Motor neuron (in vitro differentiated cells): ENCODE measurements at places on chromosomes 2 and 18.

DNA sequence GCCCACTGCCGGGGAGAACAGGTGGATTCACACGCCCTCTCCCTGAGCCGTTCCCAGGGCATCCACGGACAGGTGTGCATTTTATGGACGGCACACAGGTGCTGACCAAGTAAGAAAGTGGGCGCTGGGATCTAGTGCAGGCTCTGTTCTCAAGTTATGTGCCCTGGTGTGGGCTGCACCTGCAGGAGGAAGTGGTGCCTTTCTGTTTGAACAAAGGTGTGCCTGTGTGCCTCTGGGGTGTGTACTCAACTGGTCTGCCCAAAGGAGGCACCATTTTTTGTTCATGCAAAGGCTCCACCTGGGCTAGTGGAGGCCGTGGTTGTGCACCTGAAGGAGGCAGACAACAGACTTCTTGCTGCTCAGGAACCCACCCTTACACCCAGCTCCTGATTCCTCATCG is 88.2 kb upstream of the HK2 start:
- no peak for ATAC-seq

GRCh38 chr2:174749793-174750192 is 14.5 kb downstream of the CHRNA1 start:
- no peak for ATAC-seq

DNA sequence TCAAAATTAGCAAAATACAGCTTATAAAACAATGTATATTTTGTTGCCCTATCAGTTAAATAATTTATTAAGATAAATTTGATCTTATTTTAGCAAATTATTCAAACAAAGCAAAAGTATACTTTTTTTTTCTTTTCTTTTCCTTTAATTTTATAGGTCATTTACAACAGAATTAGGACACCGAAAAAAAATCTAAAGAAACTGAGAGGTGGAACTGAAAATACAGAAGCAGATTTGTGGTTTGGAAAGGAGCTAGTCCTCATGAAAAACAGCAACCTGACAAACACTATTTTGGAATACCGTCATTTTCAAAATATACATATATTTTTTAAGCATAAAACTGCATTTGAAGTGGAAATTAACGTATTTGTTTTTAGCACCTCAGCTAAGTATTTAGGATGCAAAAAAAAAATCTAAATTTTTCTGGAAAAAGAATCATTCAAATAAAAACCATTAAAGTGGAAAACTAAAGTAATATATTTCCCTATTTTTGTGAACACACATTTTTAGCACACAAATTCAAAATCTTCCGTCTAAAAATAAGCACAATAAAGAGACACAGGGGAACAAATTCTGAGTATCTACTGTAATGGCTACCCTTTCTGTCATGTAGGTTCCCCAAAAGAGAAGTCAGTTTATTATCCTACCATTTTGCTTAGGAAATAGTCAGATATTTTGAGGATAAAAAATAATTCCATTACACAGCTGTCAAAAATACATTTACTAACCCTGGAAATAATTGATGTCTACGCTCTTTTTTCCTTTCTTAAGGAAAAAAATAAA is 2.7 kb downstream of the CCDC88A start:
- no peak for ATAC-seq

- ATAC-seq: no peak
Measured at GRCh38 chr2:10343658-10344057, 41.0 kb downstream of the HPCAL1 start.

DNA sequence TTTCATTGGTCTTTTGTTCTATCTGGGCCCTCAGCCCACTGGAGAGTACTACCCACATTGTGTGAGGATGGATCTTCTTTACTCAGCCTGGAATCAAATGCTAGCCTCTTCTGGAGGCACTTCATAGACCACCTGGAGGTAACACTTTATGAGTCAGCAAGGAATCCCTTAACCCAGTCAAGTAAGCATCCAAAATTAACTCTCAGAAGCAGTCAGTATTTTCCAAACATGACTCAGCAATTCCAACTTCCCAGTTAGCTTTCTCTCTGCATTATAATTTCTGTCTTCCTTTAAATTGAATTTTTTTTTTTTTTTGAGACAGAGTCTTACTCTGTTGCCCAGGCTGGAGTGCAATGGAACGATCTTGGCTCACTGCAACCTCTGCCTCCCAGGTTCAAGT is 142.7 kb downstream of the ACKR3 start:
- ATAC-seq: no peak

DNA sequence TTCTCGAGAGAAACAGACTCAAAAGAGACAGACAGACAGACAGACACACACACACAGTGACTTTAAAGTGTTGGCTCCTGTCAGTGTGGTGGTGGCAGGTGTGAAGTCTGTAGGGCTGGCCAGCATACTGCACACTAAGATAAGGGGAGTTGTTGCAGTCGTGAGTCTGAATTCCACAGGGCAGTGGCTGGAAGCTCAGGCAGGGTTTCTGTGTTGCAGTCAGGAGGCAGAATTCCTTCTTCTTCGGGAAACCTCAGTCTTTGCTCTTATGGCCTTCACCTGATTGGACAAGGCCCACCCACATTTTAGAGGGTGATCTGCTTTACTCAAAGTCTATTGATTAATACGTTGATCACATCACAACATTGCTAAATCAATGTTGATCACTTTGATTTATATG is 478.4 kb upstream of the HS6ST1 start:
- ATAC-seq: no peak

GRCh38 chr18:48455555-48456478 is 46.6 kb upstream of the ZBTB7C start:
- ATAC-seq: peak; percentile 47

- no peak for ATAC-seq
Measured at GRCh38 chr2:128235581-128235980, 83.1 kb downstream of the HS6ST1 start.

- ATAC-seq: no peak
Measured at GRCh38 chr2:182631299-182631698, 84.8 kb upstream of the DNAJC10 start.

GRCh38 chr2:850429-850828 is 100.2 kb upstream of the SNTG2 start:
- no peak for ATAC-seq

GRCh38 chr2:70035344-70035844 is 51.9 kb upstream of the PCBP1 start:
- no peak for ATAC-seq

DNA sequence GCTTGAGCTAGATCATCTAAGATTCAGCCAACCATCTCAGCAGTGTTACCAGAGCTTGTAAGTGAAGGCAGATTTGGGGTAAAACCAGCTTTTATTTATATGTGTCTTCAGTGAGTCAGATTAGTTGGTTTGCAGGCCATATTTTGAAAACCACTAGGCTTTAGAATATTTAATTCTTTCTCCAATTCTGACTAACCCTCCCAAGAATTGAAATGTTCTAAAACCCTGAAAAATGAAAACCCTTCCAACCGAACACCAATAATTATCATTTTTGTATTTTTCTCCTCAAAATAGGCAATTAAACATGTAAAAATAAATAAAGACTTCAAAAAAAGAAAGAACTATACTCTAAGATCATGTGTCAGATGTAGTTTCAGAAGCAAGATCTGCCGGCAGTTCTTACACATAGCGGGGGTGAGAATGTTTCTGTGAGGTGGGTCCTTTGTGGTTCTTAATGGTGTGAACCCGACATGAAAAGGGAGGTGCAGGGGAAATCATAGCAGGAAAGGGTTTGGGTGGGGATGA is 14.2 kb downstream of the PLEK start:
- peak; percentile 28 for ATAC-seq

DNA sequence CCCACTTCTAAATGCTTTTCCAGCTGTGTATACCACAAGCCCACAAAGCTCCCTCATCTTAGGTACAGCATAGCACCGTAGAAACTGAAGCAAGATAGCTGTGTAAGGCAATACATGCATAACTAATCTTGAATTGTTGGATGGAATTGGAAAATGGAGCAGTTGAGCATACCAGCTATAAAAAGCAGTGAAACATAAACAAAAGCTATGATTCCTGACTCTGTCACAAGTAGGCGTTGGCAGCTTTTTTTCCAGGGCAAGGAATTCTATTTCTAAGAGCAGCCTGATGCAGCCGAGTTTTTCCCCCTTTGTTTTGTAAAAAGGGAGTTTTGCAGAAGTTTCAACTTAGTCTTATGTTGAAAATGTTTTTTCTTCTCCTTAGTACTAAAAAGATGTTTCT is 32.4 kb downstream of the MOGAT1 start:
- ATAC-seq: no peak

GRCh38 chr18:63213331-63213900 is 106.2 kb downstream of the BCL2 start:
- ATAC-seq: no peak

DNA sequence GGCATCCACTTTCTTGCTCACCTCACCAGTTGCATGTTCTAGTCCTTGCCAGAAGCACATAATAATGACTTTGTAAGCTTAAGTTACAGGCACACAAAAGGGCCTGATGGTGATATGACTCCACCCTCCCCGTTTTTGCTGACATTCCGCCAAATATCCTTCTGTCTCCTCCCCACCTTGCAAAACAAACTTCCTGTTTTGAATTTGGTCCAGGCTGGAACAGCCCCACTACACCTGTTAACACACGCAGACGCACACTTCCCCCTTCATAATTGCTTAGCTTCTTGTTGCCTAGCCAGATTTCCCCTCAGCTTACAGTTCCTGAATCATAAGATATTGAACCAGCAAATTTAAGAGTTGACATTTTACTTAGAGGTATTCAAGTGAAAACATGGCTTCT is at the start of gene MGAT5:
Gene MGAT5 (plus strand): TSS at position 269 of the 400 bp plus-strand sequence. CDS start 332 bp downstream, outside the sequence.
- ATAC-seq: no peak

- ATAC-seq: peak; percentile 51
Measured at GRCh38 chr2:241901500-241902351, 32.2 kb downstream of the RTP5 start.

DNA sequence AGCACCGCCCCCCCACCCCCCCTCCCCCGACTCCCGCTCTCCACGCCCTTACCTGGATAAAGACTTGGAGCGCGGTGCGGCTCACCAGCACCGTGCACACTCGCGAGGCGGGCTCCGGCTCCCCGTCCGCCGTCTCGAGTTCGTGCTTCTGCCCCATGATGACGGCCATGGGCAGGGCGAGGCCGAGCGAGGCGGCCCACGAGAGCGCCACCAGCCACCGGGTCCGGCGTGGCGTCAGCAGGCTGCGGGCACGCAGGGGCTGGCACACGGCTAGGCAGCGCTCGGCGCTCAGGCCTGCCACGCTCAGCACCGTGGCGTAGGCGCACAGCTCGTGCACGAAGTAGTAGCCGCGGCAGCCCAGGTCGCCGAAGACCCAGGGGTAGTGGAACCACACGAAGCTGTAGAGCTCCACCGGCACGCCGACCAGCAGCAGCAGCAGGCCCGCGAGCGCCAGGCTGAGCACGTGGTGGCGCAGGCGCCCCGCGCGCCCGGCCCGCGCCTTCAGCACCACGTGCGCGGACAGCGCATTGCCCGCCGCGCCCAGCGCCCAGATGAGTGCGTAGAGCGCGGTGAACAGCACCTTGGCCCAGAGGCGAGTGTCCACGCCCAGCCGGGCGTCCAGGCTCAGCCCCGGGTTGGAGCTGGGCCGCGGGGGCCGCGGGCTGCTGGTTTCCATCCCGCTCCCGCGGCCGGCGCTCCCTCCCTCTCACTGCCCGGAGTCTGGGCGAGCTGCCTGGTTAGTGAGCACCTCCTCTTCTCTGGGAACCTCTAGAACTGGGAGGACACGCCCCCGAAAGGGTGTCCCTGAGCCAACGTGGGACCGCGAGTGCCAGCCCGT is at the start of gene NTSR2:
Gene NTSR2 (minus strand): TSS at position 742 of the 838 bp plus-strand sequence. CDS start 66 bp downstream, at position 676.
- ATAC-seq: peak; percentile 97

DNA sequence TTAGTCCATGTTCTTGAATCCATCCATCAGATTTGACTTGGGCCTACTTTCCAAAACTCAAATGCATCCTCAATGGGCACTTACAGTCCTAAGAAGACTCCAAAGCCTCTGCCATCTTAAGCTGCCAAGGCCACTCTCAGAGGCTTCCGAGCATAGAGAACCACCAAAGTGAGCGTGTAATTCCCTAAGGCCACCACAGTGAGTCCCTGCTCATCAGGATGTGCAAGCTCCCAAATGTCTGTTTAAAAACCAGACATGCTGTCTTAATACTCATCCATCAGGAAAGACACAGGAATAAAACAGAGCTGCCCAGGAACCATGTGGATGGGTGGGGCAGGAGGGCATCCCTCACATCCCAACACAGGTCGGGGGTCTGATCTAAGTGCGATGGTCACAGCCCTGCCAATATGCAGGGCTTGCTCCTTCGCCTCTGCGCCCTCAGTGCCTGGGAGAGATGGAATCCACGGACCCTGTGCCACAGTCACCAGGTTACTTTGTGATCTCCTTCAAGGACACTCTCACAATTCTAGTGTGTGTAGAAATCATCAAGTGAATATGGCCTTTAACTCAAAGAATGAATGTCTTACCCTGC is 80.4 kb downstream of the POLR1A start:
- no peak for ATAC-seq

- no peak for ATAC-seq
Measured at GRCh38 chr2:37760471-37760870, 89.0 kb upstream of the CDC42EP3 start.

DNA sequence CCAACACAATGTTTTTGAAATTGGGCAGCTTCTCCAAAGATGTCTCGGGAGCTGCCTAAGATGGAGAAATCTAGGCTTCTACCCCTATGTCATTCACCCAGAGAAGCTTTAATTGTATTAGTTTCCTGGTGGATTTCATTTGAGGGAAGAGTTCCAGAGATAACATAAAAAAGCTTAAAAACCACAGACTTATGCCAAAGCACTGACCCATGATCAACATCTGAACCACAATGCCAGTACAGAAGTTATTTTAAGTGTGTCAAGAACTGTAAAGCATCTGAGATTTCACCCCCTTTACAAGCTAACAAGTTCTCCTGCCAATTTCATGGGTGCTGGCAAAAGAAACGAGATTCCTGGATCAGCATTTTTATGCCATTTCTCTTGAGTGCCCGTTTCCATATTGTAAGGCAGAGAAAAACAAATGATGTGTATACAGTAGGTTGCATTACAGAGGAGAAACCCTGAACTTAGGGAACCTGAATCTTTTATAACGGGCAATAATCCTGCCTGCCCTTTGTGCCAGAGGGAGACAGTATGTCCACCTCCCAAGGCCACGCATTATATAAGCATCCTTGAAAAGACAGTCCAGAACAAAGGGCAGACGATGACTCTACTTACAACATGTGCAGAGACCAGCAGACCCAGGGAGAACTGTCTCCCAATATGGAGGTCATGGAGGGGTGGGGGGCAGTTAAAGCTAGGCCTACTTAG is 44.1 kb downstream of the MREG start:
- ATAC-seq: no peak

GRCh38 chr2:235468978-235469655 is 24.7 kb upstream of the AGAP1 start:
- peak; percentile 79 for ATAC-seq

GRCh38 chr2:117833911-117834310 is 19.4 kb downstream of the DDX18 start:
- ATAC-seq: no peak

GRCh38 chr2:210199854-210200253 is 25.4 kb downstream of the ACADL start:
- no peak for ATAC-seq

DNA sequence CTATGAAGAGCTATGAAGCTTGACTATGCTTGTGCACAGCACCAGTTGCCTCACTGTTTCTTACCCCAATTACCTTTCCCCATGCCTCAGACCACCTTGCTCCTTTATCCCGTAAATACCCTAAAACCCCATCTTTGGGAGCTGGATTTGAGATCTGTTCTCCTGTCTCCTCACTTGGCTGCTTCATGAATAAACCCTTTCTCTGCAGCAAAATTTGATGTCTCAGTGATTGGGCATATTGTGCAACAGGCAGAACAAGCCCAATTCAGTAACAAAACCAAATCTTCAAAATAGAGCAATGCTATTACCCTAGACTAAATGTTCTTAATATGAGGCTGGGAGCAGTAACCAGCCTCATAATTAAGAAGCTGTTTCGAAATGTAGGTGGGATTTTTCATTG is 3.5 kb upstream of the SSB start:
- no peak for ATAC-seq

GRCh38 chr2:70608373-70608772 is 54.7 kb upstream of the TGFA start:
- ATAC-seq: no peak
